ENCODE measurements at places on chromosomes 1 and 21.

- no peak for DNase-seq
Observed at GRCh38 chr1:10541286-10541685, 66.5 kb downstream of the PEX14 start.

DNA sequence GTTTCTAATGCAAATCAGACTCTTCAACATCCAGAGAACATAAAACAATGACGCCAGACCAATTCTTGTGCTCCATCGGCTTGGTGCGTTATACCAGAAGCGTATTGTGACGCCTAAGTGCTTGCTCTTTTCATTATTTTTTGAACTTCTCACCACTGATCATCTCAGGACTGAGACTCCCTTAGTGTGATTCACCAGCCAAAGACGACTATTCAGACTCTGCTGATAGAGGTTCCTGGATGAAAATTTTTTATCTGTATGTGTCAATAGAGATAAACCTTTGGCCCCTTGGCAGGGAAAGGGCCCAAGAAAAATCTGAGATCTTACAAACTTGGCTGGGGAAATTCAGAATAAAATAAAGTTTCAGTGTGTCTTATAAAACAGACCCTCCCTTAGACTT is 856 bp upstream of the GREM2 start:
- no peak for DNase-seq

DNA sequence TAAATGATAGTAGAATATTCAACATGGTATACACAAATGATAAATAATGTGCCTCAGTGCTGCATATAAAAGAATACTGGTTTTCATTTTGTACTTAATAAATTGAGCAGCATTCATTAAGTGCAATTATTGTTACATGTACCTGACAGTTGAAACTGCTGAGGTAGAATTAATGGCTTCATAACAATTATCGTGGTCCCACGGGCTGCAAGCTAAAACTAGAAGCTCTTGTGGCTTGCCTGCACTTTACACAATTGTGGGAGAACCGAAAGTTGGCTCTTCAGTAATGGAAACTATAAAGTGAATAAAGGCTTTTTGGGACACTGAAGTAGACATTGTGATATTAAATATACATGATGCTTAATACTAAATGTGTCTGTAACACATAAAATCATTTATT is 23.2 kb downstream of the INSL5 start:
- no peak for DNase-seq

- DNase-seq: no peak
Observed at GRCh38 chr1:8238141-8239038, 79.5 kb upstream of the SLC45A1 start.

- no peak for DNase-seq
Observed at GRCh38 chr1:84743896-84744295, 53.6 kb upstream of the SSX2IP start.

DNA sequence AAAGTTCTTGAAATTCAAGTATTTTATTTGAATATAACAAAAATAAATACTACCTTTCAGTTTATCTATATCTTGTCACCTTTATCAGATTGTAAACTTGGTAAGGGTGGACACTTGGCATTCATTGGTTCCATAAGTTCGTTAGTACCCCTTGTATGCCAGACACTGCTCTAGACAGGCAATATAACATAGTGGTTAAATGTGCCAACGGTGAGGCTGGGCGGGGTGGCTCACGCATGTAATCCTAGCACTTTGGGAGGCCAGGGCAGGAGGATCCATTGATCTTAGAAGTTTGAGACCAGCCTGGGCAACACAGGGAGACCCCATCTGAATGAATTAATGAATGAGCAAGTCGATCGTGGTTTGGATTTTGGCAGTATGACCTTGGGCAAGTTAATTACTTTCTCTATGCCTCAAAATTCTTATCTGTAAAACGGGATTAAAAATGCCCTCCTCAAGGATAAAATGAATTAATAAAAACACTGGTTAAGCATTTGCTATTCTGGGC is 26.3 kb upstream of the SH3D21 start:
- no peak for DNase-seq

- no peak for DNase-seq
Observed at GRCh38 chr1:214896921-214897320, 185.6 kb upstream of the KCNK2 start.

GRCh38 chr1:107949467-107950253 is 15.3 kb downstream of the VAV3 start:
- DNase-seq: no peak

DNA sequence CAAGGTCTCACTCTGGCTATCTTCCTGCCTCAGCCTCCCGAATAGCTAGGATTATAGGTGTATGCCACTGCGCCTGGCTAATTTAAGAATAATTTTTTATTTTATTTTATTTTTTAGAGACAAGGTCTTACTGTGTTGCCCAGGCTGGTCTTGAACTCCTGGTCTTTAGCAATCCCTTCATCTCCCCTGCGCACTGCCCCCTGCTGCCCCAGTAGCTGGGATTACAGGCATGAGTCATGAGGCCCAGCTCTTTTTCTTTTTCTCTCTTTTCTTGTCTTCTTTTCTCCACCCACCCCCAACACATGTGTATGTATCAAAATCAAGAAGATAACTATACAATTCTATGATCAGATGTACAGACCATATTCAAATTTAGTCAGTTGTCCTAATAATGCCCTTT is 87.2 kb downstream of the PEX14 start:
- no peak for DNase-seq
